T-helper 1 cell treated with Interleukin-12 subunit alpha and Interleukin-12 subunit beta and Interleukin-4 antibody, amounts not matched to agents 30 ng/mL and 1 ng/mL, for 36 hours (primary cell): ENCODE measurements at places on chromosomes 2 and 18. TPM values are rescaled to one million over a fixed set of nuclear protein-coding genes. Genes with fewer than 3 reads are reported as not detected.

The HOXD1 gene
- total RNA-seq, result not detected in 2 replicates

The SOX11 gene
- not detected in 2 replicates for total RNA-seq

The SPOPL gene
- total RNA-seq, result 14.6 and 14.9 TPM in 2 replicates

The G6PC2 gene
- not detected in 2 replicates for total RNA-seq

The LIMS3 gene
- 0.27 and 0.59 TPM in 2 replicates for total RNA-seq

The TMEM182 gene
- total RNA-seq, result 1.8 and 2.2 TPM in 2 replicates

The NTSR2 gene
- total RNA-seq, result not detected in 2 replicates

The CAPN14 gene
- 0.44 and 0.68 TPM in 2 replicates for total RNA-seq

The SERPINB10 gene
- not detected in 2 replicates for total RNA-seq

The SYT4 gene
- total RNA-seq, result not detected in 2 replicates

The RAMP1 gene
- total RNA-seq, result 11.8 and 15.0 TPM in 2 replicates

The RGPD8 gene
- total RNA-seq, result 8.4 and 9.9 TPM in 2 replicates

The SIX3 gene
- total RNA-seq, result not detected in 2 replicates

The AQP12A gene
- total RNA-seq, result not detected in 2 replicates

The PPM1G gene
- total RNA-seq, result 102 and 105 TPM in 2 replicates

The MRPL19 gene
- total RNA-seq, result 42.6 and 46.5 TPM in 2 replicates

The FSIP2 gene
- 0.27 TPM in 2 replicates for total RNA-seq

The CNNM3 gene
- total RNA-seq, result 24.2 and 25.7 TPM in 2 replicates

The EFEMP1 gene
- total RNA-seq, result not detected in 2 replicates

The DNAJC5G gene
- total RNA-seq, result not detected in 2 replicates

The GKN2 gene
- total RNA-seq, result not detected in 2 replicates

The SLC9A4 gene
- total RNA-seq, result 0.15 and 0.20 TPM in 2 replicates

The LRRFIP1 gene
- total RNA-seq, result 211 and 217 TPM in 2 replicates

The NEURL3 gene
- 1.2 and 1.7 TPM in 2 replicates for total RNA-seq

The CHRNG gene
- not detected in 2 replicates for total RNA-seq

The FOXD4L1 gene
- 0.10 and 0.24 TPM in 2 replicates for total RNA-seq

The FAM110C gene
- total RNA-seq, result 5.6 and 6.6 TPM in 2 replicates

The MYCN gene
- total RNA-seq, result not detected in 2 replicates

The NYAP2 gene
- not detected in 2 replicates for total RNA-seq

The REG3A gene
- total RNA-seq, result not detected in 2 replicates
